ENCODE measurements at places on chromosomes 3 and 15.
A peak's percentile ranks its signal among the peaks of the same experiment; 100 is the strongest.

DNA sequence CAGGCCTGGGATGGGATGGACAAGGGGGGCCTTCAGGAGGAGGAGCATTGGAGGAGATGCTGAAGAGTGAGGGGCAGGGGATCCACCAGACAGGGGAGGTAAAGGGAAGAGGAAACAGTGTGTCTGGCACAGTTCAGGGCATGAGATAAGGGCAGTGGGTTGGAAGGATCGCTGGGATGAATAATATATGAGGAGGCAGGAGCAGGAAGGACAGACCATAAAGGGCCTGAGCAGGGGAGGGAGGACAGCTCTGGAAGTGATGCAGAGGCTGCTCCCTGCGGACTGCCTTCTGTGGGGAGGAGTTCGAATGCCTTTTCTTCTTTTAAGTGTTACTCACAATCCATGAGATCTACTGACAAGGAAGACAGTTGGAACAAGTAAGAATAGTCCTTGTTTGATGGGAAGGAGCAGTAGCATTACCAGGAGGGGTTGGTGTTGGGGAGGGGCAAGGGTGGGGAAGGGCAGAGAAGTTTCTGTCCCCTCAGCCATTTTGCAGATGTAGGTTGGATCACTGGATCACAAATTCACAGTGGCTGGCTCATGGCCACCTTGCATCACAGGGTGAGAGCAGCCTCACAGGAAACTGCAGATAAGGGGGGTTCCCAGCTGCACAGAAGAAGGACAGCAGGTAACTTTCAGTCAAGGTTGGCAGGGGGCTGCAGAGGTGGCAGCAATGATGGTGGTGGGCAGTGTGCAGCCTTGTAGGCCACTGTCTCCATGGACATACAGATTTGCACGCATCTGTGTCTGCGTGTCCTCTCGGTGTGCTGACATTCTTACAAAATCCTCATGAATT, 91.9 kb upstream of the SNRPN start:
- no peak for DNase-seq

DNA sequence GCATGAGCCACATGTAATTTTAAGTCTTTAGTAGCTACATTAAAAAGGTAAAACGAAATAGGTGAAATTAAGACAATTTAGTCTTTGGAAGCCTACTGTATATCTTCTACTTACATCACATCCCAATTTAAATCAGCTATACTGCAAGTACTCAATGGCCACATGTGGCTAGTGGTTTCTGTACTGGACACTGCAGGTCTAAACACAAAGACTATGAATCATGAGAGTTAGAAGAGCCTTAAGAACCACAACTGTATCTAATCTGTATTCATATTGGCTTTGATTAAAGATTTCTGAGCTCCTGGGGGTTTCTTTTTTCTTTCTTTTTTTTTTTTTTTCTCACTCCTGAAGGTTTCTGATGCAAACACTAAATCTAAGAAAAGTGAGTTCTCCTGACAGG, 2.3 kb upstream of the EIF1B start:
- DNase-seq: no peak

DNA sequence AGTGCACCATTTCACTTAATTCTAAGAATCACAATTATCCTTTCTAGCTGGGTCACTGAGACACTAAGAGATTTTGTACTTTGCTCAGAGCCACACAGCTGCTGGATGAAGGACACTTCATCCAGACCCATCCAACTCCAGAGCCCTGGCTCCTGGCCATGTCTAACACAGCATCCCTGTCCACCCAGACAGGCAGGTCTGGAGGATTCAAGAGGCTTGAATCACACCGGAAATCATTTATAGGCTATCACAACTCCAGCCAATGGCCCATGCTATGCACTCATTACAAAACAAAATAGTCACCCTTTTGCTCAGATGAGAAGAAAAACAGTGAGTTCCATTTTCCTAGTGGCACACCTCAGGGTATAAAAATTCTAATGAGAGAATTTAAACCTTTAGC, 198.2 kb upstream of the LMCD1 start:
- no peak for DNase-seq

GRCh38 chr3:182621435-182622240, 171.7 kb upstream of the ATP11B start:
- no peak for DNase-seq

GRCh38 chr15:101371519-101371918, 76.5 kb upstream of the SNRPA1 start:
- no peak for DNase-seq

- DNase-seq: no peak
These were observed 19.0 kb downstream of the USP13 start for GRCh38 chr3:179671747-179672242.

DNA sequence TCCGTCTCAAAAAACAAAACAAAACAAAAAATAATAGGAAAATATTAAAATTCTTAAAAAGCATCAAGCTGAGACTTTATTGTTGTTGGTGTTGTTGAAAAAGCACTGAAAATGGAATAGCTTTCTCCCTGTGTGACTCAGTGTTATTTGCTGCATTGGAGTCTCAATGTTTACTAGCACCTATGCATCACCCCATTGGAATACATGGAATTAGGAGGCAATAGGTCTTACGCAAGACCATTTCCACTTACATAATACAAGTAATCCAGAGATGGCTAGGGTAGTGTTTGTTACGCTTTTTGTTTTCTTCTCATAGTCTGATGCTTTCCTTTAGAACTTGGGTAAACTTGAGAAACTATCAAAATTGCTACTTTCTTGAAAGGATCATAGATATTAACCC, 15.2 kb downstream of the GXYLT2 start:
- no peak for DNase-seq

- DNase-seq: no peak
These were observed 61.1 kb downstream of the DUT start for GRCh38 chr15:48392356-48392755.

GRCh38 chr3:42751609-42752008, 21.4 kb downstream of the CCDC13 start:
- no peak for DNase-seq

DNA sequence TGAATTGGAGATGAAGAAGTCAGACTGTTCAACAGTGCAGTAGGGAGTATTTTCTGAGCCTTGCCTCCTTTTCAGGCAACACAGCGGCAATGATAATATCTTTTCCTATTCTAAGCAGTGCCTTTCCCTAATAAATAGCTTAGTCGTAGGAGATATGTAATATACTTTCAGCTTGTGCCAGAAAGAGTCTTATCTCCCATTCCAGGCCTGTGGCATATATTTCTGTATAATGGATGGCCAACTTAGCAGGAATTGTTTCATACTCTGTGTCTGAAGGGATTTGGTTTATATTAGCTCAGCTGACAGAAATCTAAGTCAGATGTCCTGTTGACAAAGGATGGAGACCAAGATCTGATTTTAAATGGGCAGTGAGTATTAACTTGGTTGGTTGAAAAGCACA, 397.1 kb downstream of the CACNA2D3 start:
- no peak for DNase-seq

DNA sequence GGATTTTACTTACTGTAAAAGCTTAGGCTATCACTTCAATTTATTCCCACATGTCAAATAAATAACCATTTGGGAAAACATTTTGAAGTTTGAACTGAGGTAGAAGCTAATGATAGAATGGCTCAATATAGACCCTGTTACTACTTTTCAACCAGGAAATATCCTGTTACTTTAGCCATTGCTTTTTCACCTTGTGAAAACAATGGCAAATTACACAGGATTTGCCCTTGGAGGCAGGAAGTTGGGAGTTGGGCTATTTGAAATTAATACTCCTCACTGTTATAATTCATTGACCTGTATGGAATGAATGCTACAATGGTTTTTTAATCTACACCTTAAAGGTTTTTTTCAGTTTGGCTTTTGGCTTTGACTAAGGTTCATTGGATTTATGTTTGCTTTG, 98.1 kb upstream of the UBE2E2 start:
- DNase-seq: no peak

DNA sequence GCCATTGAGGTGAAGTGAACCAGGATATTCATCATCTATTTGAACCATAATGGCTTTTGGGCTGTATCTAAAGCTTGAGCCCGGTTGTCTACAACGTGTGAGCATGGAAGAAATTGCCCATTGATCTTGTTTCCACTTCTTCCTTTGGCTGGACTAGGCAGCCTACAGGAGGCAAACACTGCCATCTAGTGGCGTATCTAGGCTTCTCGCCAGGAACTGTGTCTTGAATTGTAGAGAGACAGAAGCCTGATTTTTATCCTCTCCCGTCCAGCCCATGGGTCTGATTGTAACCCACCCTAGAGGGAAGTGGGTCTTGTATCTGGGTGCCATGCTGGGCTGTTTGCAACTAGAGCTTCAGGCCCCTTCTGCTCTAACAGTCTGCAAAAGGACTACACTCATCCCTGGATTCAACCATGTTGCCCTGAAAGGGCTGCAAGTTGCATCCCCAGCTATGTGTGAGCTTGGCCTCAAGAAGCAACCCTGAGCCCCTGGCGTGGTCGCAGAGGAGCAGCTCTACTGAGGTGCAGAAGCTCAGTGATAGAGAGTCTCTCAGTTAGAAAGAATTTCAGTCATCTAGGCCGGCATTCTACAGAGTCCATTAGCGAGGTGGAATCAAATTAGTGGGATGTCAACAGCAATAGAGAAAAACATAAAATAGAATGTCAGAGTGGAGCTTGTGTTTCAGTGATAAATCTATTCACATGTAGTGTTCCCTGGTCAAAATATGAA, 170.2 kb upstream of the UMPS start:
- peak; percentile 65 for DNase-seq

- DNase-seq: peak; percentile 84
These were observed 104.6 kb downstream of the IL1RAP start for GRCh38 chr3:190618330-190619030.

DNA sequence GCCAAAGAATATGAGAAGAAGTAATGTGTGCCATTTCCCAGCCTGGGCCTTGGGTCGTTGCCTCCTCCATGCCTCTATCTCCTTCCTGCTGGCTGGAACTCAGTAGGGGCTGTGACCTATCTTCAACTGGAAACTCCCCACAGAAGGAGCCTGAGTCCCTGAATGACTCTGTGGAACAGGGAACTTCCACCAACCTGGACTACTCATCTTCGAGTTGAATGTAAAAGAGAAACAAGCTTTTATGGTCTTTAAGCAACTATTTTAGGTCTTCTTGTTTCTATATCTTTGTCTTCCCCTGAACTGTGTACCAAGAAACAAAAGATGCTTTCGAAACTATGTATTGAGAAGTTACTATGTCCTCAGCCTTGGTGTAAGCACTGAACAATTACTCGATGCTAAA, 355.3 kb upstream of the NR2F2 start:
- no peak for DNase-seq

DNA sequence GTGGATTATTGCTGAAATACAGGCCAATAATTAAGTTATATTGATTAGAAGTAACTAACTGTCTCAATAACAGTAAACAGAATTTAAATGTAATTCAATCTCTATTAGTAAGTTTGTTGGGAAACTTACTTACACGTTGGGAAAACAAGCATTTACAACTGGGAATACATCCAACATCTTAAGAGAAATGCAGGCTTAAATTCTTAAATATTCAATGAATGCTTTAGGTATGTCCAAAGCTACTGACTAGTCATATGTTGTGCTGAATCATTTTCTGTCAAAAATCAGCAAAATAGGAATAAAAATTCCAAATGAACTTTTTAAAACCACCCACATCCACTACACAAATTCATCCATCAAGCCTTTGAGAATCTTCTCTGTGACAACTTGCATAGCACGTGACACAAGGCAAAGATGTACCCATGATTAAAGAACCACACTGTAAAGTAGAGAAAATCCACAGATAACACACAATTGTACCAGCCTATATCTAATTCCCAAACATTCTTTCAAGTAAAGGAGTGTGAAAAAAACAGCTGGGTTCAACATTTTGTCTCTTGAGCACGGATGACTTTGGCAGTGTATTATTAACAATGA, 60.0 kb downstream of the NMNAT3 start:
- no peak for DNase-seq

DNA sequence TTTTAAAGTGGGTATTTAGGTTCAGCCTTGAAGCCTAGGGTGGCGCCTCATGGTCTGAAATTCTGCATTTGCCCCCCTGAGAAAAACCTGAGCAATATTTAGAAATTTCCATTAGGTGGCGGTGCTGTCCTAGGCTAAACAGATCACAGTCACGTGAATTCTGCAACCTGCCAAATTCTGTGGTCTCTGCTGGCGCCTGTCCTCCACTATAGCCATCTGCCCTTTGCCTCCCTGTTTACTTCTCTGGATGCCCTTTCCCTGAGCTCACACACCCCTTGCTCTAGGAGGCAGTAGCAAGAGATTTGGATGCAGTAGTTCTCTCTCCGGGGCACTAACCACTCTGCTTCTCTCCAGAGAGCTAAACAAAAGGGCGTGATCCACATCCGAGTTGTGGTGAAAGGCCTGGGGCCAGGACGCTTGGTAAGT, 9.1 kb downstream of the MRPS11 start:
- DNase-seq: peak; percentile 16

DNA sequence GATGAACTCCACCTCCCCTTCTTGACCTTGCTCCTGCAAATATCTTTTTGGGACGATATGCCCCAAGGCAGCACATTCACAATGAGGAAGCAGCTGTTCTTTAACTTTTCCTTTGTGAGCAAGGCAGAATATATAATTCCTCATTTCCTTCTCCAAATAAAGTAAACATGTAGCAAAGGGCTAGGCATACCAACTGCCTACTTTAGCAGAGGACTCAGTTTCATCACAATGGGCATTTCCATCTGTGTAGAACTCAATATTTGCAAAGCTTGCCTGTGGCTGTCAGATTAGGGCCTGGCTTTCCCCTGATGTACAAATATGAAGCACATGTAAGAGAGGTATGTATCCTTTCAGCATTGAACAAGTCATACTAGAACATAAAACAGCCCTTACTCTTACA, 366.9 kb downstream of the RSL24D1 start:
- DNase-seq: no peak

DNA sequence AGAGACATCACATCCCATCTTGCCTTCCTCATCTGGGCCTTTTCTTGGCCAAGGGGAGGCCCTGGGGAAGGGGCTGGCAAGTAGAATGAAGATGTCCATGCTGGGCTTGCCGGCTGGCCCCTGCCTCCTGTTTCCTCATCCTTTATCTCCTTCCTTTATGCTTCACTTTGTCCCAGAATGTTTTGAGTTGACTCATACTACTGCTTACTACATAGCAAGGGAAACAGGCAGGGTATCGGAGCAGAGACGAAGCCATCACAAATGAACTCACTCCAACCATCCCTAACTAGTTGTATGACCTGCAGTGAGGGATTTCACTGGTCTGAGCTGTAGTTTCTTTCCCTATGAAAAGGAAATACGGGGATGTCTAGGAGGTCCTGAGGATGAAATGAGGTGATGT, 66.0 kb downstream of the CHDH start:
- no peak for DNase-seq

DNA sequence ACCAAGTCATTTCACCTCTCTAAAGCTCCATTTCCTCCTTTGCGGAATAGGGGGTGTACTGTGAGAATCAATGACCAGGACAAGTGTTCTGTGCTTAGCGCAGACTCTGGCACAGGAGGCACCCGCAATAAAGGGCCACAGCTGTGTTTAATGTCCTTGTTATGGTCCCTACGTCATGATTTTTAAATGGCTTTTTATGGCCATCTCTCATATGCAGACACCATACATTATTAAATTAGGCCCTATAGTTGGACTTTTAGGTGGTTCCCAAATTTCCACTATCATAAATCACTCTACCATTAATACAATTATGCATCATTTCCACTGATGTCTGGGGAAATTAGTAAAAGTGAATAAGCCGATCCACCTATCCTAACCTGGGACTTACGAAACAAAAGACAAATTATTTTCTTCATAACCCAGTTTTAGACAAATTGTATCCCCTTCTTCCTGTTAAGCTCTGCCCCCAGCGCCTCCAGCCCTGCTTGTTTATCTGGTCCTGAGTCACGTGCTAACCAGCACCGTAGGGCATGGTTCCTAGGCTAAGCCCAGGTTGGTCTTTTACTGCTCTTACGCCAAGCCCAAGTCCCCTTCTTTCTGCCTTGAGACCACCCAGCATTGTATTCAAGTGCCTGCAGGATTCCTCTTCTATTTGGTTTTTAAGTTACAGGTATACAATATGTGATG, 278.3 kb downstream of the SHQ1 start:
- no peak for DNase-seq
